LNCaP clone FGC (cell line): ENCODE measurements at places on chromosomes 3 and 15.

DNA sequence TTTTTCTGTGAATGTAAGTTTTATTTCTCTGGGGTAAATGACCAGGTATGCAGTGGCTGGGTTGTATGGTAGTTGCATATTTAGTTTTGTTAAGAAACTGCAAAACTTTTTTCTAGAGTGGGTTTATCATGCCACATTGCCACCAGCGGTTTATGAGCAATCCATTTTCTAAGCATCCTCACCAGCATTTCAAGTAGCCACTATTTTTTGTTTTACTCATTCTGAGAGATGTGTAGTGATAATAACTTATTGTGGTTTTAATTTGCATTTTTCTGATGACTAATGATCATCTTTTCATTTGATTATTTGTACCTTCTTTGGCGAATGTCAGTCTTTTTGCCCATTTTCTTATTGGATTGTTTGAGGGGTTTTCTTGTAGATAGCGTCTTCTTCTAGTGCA, 56.2 kb downstream of the SPRED1 start:
- no peak for DNase-seq

DNA sequence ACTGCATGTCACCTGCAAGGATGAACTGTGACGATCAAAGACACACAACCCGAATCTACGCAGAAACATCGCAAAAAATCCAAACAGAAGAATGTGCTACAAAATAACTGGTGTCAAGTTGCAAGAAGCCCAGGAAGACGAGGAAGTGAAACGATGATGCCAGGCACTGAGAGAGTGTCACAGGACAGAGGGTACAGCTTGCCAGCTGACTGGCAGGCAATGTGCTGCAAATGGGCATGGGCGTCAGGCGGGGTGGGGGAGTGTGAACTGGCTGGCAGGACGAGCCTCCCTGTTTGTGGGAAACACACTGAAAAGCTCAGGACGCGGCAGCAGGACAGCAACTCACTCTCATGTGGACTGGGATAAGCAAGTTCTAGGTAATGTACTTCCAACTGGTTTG, 28.9 kb upstream of the OCA2 start:
- peak; percentile 37 for DNase-seq

DNA sequence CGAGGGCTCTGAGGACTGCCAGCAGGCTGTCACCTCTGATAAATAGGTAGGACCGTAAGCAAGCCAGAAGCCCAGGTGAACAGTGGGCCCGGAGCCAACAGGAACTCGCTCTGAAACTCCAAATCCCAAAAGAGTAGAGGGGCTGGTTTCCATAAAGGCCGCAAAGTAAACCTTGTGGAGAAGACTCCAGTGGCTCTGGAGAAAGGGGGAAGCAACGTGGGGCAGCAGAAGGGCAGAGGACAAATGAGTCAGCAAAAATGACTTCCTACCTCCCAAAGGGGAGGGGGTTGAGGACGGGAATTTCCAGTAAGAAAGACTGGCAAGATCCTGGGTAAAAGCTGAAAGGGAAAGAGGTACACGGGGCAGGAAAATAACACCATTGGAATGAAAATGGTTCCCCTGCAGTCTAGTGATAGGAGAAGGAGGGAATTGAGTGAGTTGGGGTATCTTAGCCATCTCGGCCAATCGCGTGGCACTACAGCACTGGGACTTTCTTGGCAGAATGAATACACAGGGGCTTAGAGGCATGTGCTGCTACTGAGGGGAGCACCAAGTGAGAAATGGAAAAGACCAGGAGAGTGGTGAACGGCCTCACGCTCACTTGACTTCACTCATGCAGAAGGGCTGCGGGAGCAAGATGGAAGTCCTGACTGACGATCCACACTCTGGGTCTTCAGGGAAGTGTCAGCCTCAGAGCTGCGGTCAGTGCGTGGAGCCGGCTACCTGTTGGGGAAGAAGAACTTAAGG, 33.2 kb downstream of the BMF start:
- no peak for DNase-seq

GRCh38 chr3:11791339-11792200, 55.1 kb downstream of the TAMM41 start:
- no peak for DNase-seq

- DNase-seq, result no peak
These were observed 260.3 kb downstream of the ERC2 start for GRCh38 chr3:56207922-56208321.

GRCh38 chr3:8197384-8197783, 304.2 kb upstream of the LMCD1 start:
- no peak for DNase-seq

GRCh38 chr3:134205451-134205850, 45.2 kb downstream of the RYK start:
- DNase-seq, result no peak

DNA sequence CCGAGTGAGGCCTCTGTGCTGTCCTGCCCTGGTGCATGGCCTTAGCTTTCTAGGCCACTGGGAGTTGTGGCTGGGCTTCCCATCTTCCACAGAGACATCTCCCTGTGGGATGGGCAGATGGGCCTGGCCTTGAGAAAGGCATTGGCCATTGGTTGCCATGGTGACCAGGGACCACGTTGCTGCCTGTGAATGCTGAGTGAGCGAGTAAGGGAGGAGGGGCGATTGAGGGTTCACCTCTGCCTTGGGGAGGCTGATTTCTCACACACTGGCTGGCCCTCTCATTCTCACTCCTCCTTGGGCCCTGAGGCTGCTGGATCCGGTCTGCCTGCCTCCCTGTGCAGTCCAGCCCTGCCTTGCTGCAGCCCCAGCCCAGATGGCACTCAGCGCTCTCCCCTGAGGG, 26.4 kb upstream of the DOCK3 start:
- DNase-seq, result no peak

- DNase-seq, result no peak
These were observed 125.8 kb downstream of the PGPEP1L start for GRCh38 chr15:98881526-98882520.

DNA sequence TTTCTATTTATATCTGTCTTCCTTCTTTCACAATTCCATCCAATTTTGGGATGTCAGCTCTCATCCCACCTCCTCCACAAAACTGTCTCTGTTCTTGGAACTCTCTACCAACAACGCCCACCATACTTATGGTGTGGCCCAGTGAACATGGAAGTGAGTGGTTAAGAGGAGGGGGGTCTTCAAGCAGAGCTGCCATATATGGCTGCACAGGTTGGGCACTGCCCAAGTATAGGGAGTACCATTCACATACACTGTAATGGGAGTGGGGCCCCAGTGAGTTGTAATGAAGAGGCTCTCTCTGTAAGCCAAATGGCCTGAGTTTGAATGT, 7.9 kb upstream of the CAMK1 start:
- DNase-seq, result no peak

GRCh38 chr3:177606891-177607290, 409.6 kb upstream of the TBL1XR1 start:
- peak; percentile 78 for DNase-seq

- no peak for DNase-seq
These were observed 208.4 kb downstream of the TP63 start for GRCh38 chr3:189839576-189839975.

- no peak for DNase-seq
These were observed 459.5 kb downstream of the OCA2 start for GRCh38 chr15:27639595-27639994.

DNA sequence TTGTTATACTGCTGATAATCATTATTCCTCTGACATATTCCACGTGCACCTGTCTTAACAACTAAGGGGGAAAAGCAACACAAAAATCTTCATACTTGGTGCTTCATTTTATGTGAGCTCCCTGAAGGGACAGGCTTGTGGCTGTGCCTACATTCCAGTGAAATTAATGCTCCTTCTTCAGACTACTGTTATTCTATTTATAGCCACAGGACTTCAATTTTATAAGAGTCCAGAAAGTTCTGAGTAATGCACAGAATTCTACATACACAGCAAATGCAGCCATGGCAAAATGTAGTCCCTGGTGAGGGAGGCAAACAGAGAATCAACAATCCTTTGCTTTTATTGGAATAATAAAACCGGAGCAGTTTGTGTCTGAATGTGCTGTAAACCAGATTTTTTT, 417.1 kb downstream of the RBMS3 start:
- peak; percentile 1 for DNase-seq

DNA sequence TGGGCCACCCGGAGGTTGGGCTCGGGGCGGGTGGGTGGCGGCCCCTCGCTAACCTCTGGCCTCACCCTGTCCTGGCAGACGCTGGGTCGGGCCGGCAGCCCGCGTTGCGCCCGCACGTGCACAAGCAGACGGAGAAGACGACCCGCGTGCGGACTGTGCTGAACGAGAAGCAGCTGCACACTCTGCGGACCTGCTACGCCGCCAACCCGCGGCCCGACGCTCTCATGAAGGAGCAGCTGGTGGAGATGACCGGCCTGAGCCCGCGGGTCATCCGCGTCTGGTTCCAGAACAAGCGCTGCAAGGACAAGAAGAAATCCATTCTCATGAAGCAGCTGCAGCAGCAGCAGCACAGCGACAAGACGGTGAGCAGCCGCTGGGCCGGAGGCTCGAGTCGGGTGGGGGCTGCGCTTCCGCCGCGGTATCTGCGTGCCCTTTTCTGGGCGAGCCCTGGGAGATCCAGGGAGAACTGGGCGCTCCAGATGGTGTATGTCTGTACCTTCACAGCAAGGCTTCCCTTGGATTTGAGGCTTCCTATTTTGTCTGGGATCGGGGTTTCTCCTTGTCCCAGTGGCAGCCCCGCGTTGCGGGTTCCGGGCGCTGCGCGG, 3.7 kb downstream of the ISL2 start:
- no peak for DNase-seq

GRCh38 chr15:68201879-68202261, 3.3 kb downstream of the CALML4 start:
- no peak for DNase-seq

DNA sequence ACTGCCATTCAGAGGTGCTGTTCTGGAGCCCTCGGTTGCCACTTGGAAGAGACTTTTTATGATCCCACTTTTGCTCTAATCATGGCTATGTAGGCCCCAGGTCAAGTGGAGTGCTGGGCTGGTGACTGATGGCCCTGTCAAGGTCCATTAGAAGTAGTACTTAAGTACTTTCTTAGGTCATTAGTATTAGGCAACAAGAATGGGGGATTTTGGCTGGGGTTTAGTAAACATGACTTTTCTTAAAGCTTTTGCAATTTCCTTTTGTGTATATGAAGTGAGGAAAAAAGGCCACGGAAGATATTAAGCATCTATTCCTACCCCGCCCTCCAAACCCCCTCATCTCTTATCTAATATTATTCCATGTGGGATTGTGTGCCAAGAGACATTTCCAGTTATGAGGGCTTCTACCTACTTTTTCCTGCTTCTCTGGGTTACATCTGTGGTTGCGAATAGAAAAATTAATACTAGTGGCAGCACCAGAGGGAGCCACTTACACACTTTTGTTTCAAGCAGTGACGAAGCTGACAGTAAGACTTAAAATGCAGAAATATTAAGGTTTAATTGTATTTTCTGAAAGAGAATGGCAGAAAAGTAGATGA, 13.9 kb downstream of the NLGN1 start:
- no peak for DNase-seq

- DNase-seq, result no peak
These were observed 140.9 kb downstream of the PLCL2 start for GRCh38 chr3:17025594-17026139.

GRCh38 chr3:22245811-22246583, 495.0 kb upstream of the ZNF385D start:
- no peak for DNase-seq

DNA sequence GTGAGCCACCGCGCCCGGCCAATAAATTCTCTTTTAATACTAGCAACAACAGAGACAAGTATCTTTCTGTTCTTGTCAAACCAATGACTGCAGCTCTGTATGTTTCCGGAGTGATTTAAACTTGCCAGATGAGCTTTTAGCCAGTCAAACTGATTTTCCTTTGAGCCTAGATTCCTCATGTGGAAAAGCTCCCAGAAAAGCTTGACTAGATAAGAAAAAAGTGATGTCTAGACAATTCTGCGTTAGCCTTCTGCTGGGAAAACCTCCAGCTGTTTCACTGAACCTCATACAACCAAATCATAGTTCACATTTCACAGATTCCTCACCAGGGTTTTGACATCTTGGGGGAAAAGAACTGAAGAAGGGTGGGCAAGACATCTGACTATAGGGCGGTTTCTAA, 78.6 kb downstream of the MAGI1 start:
- no peak for DNase-seq
